ENCODE measurements at places on chromosomes 5 and 9.

GRCh38 chr9:34553511-34554021, 30.8 kb upstream of the ENHO start:
- no peak for DNase-seq

- no peak for DNase-seq
These were observed 15.4 kb downstream of the FAM81B start for GRCh38 chr5:95406426-95407090.

GRCh38 chr9:111301195-111301594, 28.8 kb downstream of the OR2K2 start:
- DNase-seq = no peak

GRCh38 chr5:158273035-158273434, 414.1 kb upstream of the CLINT1 start:
- DNase-seq = no peak

DNA sequence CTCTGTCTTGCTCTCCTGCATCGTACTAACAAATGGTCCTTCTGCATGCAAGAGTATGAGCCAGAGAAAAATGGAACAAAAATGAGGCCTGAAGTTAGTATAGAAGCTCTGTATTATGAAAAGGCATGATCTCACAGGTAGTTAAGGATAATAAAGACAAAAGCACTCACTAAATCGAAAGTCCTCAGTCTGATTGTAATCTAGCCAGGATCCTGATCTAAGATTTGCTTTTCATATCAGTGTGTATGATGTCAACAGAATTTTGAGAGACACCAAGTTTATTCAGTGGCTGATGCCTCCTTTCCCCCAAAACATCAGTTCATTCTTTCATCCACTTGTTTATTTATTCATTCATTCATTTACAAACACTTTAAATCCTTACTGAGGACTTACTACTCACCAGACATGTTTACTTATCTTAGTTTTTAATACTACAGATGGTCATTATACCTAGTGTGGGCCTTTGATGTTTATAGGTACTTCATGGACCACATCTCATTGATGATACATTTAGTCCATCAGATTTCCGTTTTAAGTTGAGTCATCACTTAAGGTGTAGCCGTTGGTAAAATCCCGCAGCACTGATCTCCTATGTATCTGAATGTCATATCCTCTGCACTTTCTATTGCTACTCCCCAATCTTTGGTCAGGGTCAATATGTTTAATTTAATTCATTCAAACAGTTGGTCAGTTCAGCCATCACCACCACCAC, 105.2 kb upstream of the DHFR start:
- DNase-seq = peak; percentile 46

Measured in CD4-positive, alpha-beta T cell treated with Interleukin-4 for 4 hours (primary cell).